ENCODE measurements at places on chromosomes 3 and 15. TPM values are rescaled to one million over a fixed set of nuclear protein-coding genes. Genes with fewer than 3 reads are reported as not detected.

The BLOC1S6 gene
- 51.6 TPM for total RNA-seq

DNA sequence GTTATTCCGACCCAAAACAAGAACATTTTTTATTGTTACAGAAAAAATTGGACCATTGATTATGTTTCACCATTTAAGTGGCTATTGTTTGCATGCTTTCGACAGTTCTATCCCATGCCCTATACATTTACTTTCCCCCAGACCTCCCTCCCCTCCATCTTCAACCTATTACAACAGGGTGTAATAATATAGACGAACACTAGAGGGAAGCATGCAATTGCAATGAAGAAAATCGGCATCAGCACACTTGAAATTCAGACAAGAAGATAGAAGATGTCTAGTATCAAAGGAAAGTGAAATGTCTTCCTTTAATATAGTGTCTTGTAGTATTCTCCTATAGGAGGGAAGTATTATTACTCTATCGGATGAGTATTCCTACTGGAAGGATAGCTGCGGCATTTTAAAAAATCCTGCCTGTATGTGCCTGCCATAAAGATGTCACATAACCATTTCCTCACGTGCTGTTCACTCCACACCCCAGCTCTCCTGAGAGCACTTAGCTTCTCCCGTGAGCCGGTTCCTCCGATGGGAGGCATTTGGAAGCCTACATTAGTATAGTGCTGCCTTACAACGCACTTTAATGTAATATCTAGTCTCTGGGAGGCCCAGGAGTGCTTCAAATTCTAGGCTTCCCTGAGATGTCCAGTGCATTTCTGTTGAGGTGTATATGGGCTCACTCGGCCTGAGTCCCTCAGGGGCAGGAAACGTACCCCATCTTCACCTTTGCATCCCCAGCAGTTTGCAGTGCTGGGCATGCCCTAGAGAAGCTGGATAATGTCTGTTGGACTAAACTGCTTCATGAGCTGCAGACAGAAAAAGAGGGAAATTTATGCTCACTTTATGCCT, 17.8 kb upstream of the ERICH6 start:
- no peak for DNase-seq
- H3K36me3 ChIP-seq: no peaks in the 10 kb centered on the region
- no peak overlapping the region for H3K27ac ChIP-seq
- H3K4me1 ChIP-seq: peaks cover 3% of the 10 kb centered on the region
- H3K27me3 ChIP-seq: no peaks in the 10 kb centered on the region

DNA sequence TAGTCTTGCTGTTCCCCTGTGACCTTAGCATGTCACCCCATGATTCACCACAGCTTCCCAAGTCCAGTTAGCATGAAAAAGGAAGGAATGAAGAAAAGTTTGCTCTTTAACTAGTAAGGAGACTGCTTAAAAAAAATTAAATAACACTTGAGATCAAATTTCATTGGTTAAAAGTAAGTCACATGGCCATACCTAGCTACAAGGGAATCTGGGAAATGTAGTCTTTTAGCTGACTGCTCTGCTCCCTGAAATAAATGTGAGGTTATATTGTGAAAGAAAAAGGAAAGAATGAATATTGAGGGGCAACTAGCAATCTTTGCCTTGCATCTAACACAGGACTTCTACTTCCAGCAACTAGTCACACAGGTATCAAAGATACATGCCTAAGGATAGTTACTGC, 84.7 kb upstream of the LRRN1 start:
- no peaks in the 10 kb centered on the region for H3K4me1 ChIP-seq
- no peak overlapping the region for H3K27ac ChIP-seq
- no peak overlapping the region for H3K4me3 ChIP-seq
- H3K36me3 ChIP-seq: no peaks in the 10 kb centered on the region
- no peak for DNase-seq
- H3K27me3 ChIP-seq: no peaks in the 10 kb centered on the region

DNA sequence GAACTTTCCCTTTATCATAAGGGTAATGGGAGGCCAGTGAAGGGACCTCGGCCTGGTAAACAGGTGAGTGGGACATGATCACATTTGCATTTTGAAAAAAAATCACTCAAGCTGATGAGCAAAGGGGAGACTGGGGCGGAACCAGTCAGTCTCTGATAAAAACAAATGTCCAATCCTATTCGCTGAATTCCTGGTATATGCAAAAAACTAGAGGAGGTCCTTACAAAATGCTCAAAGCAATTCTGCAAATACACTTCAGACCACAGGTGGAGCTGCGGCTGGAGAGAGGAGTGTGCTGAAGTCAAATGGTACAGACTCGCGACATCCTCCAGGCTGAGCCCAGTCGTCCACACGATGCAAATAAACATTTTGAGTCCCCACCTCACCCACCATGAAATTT, 166.7 kb downstream of the FOXP1 start:
- H3K4me3 ChIP-seq: no peak overlapping the region
- H3K4me1 ChIP-seq: peaks cover 7% of the 10 kb centered on the region
- no peak overlapping the region for H3K27ac ChIP-seq
- DNase-seq: no peak

DNA sequence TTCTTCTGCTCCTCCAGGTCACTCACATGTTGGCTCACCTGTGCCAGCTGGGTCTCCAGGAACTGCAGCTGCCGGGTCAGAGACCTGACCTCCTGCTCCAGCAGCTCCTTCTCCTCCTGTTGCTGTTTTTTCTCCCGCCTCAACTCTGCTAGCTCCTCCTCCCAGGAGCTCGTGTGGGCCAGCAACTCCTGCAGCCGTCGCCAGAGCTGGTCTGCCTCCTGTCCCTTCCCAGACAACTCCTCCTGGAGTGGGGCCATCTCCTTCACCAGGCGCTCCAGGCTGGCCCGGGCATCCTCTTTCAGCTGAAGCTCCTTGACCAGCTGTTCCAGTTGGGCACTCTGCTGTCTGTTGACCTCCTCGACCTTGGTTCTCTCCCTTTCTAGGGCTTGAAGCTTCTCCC, 24.5 kb downstream of the CXCR6 start:
- H3K36me3 ChIP-seq: peaks cover 71% of the 10 kb centered on the region
- DNase-seq: no peak
- H3K4me1 ChIP-seq: peaks cover 11% of the 10 kb centered on the region
- H3K27ac ChIP-seq: no peak overlapping the region
